Ascending aorta (tissue), 2 donors: ENCODE measurements at places on chromosomes 16 and 17. TPM values are rescaled to one million over a fixed set of nuclear protein-coding genes. Genes with fewer than 3 reads are reported as not detected.

- no peak for DNase-seq
Measured at GRCh38 chr17:69918164-69918563, 156.9 kb upstream of the KCNJ16 start.

Gene MFAP4
- 280 TPM for total RNA-seq

GRCh38 chr17:12180644-12181261 lies 160.1 kb downstream of the MAP2K4 start:
- DNase-seq: no peak

Gene TEX14
- total RNA-seq: not detected

Gene SYCE1L
- not detected for total RNA-seq

- DNase-seq: no peak
Measured at GRCh38 chr16:28985211-28986041, 574 bp downstream of the LAT start.

GRCh38 chr16:23694644-23695373 lies 16.1 kb downstream of the PLK1 start:
- DNase-seq: no peak

- no peak for DNase-seq
Measured at GRCh38 chr16:57544124-57544653, 1.7 kb downstream of the ADGRG5 start.

- DNase-seq: no peak
Measured at GRCh38 chr16:1781758-1782407, 488 bp downstream of the SPSB3 start.

- DNase-seq: no peak
Measured at GRCh38 chr17:1793447-1793806, 31.6 kb downstream of the SERPINF1 start.

Gene IL17C
- total RNA-seq: not detected

GRCh38 chr16:86545954-86546637 lies 8.9 kb downstream of the MTHFSD start:
- DNase-seq: no peak

GRCh38 chr17:81959362-81960129 lies 1.4 kb downstream of the NOTUM start:
- DNase-seq: peak; percentile 81

DNA sequence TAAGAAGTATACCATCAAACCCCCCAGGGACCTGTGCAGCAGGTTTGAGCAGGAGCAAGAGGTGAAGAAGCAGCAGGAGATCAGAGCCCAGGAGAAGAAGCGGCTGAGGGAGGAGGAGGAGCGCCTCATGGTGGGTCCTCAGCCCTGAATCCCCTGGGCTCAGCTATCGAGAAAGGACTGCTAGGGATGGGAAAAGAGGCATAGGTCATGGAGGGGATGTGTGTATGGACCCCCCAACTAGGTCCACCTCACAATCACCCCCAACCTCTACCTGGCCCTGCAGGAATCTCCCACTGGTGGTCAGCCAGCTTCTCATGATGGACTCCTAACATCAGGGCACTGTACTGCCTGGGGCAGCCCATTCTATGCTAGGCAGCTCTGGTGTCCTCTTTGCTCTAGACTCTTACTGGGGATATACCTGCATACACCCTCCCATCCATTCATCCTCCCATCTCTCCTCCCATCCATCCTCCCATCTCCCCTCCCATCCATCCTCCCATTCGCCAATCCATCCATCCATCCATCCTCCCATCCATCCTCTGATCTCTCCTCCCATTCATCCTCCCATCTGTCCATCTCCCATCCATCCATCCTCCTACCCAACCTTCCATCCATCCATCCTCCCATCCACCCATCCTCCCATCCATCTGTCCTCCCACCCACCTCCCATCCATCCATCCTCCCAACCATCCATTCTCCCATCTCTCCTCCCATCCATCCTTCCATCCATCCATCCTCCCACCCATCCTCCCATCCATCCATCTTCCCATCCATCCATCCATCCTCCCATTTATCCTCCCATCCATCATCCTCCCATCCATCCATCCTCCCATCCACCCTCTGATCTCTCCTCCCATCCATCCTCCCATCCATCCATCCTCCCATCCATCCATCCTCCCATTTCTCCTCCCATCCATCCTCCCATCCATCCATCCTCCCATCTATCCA lies 10.6 kb downstream of the DRC7 start:
- DNase-seq: peak; percentile 2

DNA sequence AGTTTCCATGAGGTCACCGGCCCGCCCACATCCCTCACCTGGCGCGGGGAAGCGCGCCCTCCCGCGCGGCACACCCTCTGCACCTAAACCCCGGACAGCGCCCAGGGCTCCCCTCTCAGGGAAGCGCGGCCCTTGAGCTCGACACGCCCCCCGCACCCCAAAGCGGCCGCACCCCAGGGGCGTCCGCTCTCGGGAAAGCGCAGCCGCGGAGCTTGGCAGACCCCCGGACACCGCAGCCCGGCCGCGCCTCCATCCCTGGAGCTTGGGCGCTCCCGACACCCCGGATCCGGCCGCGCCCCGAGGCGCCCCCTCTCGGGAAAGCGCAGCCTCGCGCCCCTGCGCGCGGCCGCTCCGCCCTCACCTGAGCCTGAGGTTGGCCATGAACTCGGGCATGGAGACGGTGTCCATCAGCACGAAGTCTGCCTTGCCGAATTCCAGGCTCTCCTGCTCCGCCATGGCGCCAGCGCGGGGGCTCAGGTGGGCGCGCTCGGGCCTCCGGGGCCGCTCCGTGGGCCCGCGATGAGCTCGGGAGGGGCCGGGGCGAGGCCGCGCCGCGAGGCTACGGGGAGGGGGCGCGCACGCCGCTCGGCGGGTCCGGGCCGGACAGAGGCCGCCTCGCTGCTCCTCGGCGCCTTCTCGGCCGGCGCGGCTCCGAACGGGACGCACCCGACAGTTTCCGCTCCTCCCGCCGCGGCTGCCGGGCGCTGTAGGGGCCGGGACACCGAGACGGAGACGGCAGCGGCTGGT lies at the start of gene MYO1D:
Gene MYO1D (minus strand): TSS at position 708 of the 747 bp plus-strand sequence. CDS start 252 bp downstream, at position 456.
- peak; percentile 21 for DNase-seq

Gene FZD2
- total RNA-seq: 32.7 TPM

Gene ENPP7
- 2.2 TPM for total RNA-seq

- peak; percentile 43 for DNase-seq
Measured at GRCh38 chr17:80822700-80823410, 168.8 kb upstream of the CHMP6 start.

GRCh38 chr17:33002246-33002645 lies 10.6 kb downstream of the SPACA3 start:
- DNase-seq: peak; percentile 11

GRCh38 chr17:55652114-55652823 lies 70.4 kb downstream of the TMEM100 start:
- no peak for DNase-seq

- no peak for DNase-seq
Measured at GRCh38 chr17:50939795-50940684, 73.9 kb upstream of the TOB1 start.

DNA sequence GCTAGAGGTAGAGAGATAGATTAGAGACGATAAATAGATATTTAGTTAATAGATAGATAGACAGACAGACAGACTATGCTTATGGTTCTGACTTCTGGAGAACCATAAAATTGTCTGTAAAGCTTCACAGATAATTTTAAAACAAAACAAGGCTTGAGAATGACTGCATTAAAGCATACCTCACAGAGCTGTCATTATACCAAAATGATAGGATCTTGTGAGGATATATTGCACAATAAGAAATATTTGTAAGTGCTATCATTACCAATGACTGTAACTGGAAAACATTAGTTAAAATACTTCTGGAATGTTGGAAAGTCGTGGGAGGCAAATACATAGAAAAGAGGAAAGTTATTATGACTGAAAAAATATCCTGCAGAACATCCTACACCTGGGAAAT lies 3.6 kb upstream of the OR1E1 start:
- DNase-seq: no peak

Gene CTRB1
- total RNA-seq: not detected

Gene SCRN2
- 126 TPM for total RNA-seq

Gene ORMDL3
- 32.2 TPM for total RNA-seq

Gene CCL1
- total RNA-seq: not detected

- DNase-seq: no peak
Measured at GRCh38 chr17:49482144-49482817, 12.8 kb upstream of the NGFR start.

DNA sequence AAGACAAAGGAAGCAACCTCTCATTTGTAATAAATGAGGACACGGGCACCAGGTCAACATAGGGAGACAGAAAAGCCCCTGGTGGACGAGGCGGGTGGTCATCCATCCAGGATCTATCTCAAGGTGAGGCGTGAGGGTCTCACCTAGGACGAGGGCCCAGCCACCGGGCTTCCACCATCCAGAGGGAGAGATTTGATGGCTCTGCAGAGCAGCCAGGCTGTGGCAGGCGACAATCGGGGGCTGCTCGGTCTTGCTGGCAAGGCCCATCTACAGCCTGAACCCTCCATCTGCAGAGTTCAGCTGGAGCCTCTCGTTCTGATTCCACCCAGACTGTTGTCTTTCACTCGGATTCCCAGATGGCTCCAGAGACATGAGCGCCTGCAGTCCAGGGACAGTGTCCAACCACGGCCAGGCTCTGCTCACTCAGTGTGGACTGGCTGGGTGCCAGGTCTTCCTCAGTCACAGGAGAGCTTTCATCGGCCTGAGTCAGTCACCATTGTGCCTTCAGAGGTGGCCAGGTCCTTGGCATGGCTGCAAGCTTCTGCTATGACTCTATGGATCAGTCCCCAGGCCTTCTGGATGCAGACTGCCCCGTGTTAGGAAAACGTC lies 5.9 kb downstream of the LITAFD start:
- DNase-seq: no peak

DNA sequence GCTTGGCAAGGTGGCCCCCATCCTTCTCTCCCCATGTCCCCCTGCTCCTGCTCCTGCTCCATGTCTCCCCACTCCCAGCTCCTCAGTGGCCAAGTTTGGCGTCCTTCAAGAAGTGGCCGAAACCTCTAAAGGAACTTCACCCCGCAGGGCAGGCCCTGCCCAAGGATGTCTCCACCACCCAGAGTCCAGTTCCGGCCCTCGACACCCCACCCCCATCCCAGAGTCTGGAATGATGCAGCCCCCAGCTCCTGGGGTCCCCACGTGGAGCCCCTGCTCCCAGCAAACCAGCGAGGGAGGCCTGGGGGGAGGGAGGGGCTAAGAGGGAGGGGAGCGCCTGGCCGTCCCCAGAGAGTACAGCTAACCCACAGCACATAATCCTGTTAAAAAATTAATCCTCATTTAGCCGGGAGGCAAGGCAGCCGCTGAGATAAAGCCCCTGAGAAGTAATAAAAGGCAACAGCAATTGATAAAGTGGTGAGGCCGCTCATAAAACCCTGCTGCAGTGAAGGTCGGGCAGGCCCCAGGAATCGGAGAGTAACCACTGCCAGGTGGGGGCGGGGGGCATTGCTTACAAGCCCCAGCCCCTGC lies 9.9 kb upstream of the ENPP7 start:
- no peak for DNase-seq

DNA sequence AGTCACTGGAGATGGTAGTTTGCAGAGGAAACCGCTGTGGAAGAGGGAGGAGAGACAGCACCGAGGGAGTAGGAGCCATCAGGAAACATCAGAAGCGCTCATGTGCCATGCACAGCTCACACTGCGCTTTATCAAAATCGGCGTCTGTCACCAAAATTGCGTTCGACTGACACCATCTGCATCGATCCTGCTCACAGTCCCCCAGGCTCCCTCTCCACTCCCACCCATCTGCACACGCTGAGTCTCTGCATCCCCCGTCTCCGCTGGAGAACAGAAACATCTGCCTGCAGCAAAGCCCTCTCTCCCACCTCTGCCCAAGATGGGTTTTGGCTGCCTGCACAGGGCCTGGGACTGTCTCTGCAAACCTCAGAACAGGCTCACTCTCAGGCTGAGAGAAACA lies 187.5 kb upstream of the RPL38 start:
- DNase-seq: no peak

DNA sequence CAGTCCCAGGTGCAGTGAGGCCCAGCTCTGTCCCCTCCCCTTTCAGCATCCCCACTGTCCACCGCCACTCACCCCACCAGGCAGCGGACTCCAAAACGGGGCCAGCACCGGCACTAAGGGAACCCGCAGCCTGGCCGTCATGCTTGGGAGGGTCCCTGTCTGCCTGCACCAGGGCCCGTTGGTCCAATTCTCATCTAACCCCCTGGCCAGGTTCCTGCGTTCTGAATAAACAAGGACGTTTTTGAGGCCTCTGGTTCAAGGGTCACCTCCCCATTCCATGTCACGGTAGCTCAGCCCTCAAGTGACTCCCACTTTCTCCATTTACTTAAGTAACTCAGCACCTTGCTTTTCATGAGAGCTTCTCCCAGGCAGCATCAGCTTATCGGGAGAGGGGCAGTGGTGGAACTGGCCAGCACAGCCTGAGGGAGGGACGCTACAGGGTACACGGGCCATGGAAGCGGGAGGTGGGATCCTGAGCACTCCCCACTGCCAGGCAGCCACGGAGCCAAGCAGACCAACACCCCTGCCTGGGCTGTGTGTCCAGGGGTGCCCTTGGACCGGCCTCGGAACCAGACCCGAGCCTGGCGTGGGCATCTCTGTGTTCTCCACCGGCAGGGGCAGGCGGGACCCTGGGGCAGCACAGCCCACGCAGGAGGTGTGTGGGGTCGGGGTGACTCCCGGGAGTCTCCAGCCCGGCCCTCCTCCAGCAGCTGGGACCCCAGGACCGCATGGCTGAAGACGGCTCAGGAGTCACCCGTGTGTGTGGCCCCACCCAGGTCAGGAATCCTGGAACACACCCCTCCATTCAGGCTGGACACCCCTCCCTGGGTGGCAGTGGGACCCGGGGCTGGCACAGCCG lies 74.9 kb upstream of the GNG13 start:
- DNase-seq: no peak

Gene G6PC1
- total RNA-seq: not detected

DNA sequence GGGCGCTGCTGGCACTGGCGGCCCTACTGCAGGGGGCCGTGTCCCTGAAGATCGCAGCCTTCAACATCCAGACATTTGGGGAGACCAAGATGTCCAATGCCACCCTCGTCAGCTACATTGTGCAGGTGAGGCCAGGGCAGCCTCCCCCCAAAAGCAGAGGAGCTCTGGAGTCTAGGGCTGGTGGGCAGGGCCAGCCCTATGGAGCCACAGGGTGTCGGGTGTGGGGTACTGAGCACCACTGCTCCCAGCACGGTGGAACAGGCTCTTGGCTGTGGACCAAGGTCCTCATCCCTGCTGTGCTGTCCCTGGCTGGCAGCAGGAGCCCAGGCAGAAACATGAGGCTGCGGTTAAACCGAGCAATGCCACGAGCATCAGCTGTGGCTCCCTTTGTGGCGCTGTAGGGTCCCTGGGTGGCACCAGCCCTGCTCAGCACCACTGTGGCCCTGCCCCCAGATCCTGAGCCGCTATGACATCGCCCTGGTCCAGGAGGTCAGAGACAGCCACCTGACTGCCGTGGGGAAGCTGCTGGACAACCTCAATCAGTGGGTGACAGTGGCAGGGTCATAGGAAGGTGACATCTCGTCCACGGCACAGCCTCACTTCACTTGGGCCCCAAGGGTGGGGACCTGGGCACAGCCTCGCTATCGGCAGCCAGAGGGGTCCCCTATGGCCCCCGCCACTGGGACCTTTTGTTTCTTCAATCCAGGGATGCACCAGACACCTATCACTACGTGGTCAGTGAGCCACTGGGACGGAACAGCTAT lies 1.1 kb downstream of the DNASE1 start:
- DNase-seq: no peak
